Stimulated activated CD4-positive, alpha-beta T cell treated with anti-CD3 and anti-CD28 coated beads, Interleukin-15, amount 100 ng/mL, for 1 hour (primary cell): ENCODE measurements at places on chromosomes 2 and 18.

- no peak for DNase-seq
These were observed 691.3 kb downstream of the LRP1B start for GRCh38 chr2:141439524-141439923.

DNA sequence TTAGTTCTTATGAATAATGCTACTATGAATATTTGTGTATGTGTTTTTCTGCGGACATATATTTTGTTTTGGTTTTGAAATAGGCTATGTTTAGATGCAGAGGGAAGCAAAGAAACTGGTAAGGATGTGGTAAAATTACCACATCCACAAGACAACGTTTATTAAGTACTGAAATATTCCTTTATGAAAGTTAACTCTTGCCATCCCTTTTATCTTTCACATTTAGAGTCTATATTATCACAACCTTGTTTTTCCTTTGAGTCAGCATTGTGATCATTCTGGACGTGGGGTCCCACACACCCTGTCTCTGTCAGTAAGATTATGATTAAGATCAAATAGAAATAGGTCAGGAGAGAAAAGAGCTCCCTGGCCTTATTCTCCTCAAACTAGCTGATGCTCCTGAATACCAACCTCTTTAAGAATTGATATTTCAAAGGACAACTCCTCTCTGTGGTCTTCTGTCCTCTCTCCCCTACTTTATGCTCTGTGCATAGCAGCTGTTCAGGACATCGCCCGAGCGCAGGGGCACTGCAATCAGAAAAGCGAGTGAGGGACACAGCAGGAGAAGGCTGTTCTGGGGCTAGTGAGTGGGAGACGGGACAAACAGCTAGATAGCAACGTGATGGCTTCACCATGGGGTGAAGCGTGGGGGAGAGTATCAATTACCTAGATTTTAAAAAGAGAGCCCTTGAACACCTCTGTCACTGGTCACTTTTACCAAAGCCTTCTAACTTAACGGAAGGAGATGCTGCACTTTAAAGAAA lies 12.2 kb downstream of the METAP1D start:
- no peak for DNase-seq

DNA sequence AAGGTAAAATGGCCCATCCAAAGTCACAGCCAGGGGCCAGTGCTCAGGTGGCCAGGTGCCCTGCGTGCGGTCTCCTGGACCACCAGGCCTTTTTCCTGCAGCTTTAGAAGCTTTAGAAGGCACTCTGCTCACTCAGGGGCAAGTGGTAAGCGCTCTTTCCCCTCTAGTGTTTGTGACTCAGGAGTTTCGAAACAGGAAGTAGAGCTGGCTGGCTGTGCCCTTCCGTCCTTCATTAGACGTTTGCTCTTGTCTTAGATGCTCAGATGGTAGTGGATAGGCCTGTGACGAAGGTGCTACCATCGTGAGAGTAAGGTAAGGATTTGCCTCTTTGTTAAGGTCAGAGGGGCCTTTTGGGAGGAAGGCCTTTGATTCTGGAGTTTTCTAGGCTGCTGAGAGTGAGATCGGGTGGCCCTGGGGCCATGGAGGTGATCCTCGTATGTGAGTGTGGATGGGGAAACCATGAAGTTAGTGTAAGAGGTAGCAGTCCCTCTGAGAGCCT lies at the start of gene CASP8:
Gene CASP8, plus strand, starts transcription at position 235 of the 499 bp plus-strand sequence. CDS start 5,951 bp downstream, outside the sequence.
- DNase-seq = no peak

GRCh38 chr2:53188851-53189510 lies 578.6 kb upstream of the CHAC2 start:
- no peak for DNase-seq

DNA sequence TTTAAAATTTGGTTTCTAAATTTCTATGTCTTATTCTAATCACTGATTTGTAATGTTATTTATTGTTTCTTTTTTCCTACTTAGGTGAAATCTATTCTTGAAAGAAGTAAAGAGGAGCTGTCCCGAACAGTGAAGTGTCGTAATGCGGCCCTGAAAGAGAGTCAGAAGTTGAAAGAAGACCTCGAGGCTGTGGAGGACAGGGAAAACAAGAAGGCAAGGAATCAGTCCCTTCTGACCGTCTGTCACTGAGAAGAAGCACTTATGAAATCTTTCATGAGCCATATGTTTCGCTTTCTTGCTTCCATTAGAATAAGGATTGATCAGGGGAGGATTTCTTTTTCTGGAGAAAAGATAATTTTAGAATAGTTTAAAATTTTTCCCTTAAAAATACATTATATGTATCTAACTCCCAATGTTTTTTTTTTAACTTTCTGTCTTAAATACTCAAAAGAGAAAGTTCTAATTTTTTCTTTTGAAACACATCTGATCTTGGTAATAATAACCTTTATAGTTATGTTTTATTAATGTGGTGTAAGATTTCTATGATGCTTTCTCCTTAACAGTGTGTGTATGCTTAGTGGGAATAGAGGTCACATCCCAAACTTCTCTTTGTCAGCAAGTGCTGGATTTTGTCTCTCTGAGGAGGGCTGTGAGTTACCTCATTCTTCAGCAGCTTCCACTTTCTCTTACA lies 79.0 kb downstream of the CCDC150 start:
- DNase-seq = no peak

- DNase-seq = no peak
These were observed 295.7 kb downstream of the XIRP2 start for GRCh38 chr2:167183931-167184330.

DNA sequence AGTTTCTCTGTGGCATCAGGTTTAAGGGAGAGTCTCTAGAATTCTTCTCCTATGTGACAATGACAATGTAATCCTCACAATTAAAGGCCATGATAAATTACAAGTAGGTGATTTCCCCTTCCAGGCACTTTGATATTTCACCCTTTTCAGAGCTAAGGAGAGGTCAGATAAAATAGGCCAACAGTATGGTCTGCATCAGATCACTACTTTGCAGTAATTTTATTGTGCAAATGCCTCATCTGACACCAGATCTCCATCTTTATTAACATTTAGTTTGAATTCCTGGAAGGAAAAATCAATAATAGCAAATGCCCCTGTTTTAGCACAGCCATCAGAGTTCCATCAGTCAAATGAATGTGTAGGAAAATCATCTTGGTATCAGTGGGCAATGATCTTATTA lies 72.8 kb upstream of the RAB27B start:
- DNase-seq = no peak

- no peak for DNase-seq
These were observed 600 bp upstream of the MAPRE2 start for GRCh38 chr18:35040638-35040987.

GRCh38 chr2:178899656-178900055 lies 92.4 kb upstream of the TTN start:
- no peak for DNase-seq

GRCh38 chr2:211373203-211373602 lies 816.8 kb downstream of the CPS1 start:
- no peak for DNase-seq

DNA sequence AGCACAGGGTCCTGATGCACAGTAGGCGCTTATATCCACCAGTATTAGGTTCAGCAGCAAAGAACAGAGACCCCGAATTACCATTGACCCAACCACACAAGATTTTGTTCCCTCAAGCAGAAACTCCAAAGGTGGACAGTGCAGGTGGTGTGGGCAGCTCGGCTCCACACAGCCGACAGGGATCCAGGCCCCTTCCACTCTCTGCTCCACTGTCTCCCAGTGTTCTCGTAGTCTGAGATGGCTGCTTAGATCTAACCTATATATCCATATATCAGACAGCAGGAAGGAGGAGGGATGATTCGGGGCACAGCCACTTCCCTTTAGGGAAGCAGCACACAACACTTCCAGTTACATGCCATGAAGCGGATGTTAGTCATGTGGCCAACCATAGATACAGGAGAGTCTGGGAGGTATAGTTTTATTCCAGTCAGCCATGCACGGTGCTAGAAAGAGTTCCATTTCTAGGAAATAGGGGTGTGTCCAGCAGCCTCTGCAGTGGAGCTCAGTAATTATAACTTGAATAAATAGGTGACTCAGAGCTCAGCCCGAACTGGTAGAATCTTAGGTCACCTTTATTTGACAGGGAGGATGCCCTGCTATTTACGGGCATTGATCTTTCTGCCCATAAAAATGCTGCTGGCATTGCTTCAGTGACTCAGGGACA lies 158.9 kb downstream of the TWIST2 start:
- no peak for DNase-seq

DNA sequence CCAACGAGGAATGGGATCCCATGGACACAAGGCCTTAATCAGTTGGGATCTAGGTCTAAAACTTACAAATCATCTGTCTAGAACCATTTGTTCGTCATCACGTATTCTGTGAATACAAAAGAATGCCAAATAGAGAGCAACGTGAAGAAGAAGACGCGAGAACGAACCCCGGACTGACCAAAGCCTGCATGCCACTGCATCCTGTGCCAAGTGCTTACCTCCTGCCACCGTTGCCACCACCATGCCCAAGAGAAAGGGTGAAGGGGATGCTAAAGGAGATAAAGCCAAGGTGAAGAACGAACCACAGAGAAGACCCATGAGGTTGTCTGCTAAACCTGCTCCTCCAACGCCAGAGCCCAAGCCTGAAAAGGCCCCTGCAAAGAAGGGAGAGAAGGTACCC lies 30.2 kb downstream of the ITSN2 start:
- no peak for DNase-seq

DNA sequence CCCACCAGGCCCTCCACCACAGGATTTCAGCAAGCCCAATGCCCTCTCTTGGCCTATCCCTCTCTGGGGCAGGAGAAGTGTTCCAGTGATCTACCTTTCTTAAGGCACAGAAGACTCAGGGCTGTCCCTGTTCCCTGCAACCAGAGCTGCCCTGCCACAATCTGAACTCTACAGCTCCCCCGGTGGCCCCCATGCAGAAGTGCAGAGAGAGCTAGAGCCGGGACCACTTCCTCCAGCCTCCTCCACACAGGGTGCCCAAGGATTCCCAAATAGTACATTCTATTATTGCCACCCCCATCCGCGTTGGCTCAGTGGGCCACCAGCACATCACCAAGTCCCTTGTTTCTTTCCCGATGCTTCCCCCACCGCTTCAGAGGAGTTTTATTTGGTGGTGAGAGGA lies 114.8 kb upstream of the PTPRM start:
- DNase-seq = no peak

GRCh38 chr18:7221424-7222155 lies 9.3 kb upstream of the LRRC30 start:
- DNase-seq = no peak

DNA sequence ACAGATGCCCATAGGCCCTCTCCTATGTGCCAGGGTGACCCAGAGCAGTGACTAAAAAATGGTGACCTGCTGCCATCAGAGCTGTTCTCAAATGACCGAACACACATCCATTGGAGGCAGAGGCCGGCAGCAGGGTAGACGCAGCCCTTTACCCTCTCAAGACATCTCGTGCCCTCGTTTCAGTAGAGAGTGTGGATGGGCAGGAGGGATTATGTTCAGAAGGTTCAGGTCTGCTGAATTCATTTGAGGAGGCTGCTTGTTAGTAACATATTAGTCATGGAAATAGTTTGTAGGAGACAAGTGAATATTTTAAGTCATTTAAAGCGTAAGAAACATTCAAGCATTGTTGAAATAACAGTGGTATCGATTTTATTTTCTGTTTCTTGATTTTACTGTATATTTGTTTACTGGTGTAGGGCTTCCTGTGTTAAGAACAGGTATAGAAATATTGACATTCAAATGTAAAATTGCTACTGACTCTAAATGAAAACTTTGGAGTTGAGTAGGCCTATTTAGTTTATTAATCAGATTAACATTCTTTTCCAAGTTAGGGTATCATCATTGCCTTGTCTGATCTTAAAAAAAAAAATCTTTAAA lies 82.6 kb downstream of the ZNF532 start:
- no peak for DNase-seq

DNA sequence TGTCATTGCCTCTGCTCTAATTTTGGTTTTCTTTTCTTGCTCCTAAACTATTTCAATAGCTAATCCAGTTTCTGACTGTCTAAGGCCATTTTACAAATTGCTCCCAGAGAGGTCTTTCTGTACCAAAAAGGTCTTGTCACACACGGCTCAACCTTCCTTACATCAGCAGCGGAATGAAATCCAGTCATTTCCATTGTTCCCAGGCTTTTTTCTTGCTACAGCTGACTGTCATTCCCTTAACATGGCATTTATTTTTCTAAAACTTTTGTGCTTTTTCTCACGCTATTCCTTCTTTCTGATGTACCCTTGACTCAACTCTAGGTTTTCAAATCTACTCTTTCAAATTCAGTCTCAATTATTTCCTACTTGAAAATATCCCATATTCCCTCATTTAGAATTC lies 24.3 kb downstream of the FAM171B start:
- no peak for DNase-seq

GRCh38 chr2:64847930-64848329 lies 141.3 kb upstream of the SLC1A4 start:
- DNase-seq = no peak
